ENCODE measurements at places on chromosomes 2 and 18. TPM values are rescaled to one million over a fixed set of nuclear protein-coding genes. Genes with fewer than 3 reads are reported as not detected.

DNA sequence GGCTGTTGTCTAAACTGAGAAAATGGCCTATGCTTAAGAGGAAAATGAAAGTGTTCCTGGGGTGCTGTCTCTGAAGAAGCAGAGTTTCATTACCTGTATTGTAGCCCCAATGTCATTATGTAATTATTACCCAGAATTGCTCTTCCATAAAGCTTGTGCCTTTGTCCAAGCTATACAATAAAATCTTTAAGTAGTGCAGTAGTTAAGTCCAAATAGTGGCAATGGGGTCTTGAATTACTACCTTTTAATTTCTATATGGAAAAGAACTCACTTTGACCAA lies 13.8 kb upstream of the ALLC start:
- no peaks in the 10 kb centered on the region for H3K36me3 ChIP-seq
- H3K27me3 ChIP-seq, result no peaks in the 10 kb centered on the region
- no peak overlapping the region for H3K4me3 ChIP-seq
- no peak for DNase-seq
- no peak overlapping the region for H3K27ac ChIP-seq

- no peak overlapping the region for H3K4me3 ChIP-seq
- no peaks in the 10 kb centered on the region for H3K36me3 ChIP-seq
- no peaks in the 10 kb centered on the region for H3K27me3 ChIP-seq
- no peak for DNase-seq
- no peaks in the 10 kb centered on the region for H3K4me1 ChIP-seq
Measured at GRCh38 chr2:211748339-211748738, 790.3 kb downstream of the ERBB4 start.

DNA sequence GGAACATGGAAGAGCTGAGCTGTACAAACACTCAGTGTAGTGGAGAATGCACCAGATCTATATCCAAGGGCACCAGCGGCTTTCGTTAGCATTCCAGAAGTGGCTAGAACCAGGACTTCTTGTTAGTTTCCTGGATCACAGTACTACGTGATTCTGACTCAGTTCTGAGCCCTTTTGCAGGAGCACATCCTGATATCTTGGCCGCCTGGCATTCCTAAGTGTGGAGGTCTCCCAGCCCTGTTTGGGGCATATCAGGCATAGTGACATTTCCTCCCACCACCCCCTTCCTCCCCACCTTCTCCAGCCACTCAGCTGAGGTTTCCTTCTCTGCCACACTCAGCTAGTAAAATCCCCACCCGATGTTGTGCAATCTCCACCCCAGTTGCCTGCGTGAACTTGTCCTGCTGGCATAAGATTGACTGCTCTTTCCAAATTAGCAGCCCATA lies 63.4 kb downstream of the BMP10 start:
- H3K4me1 ChIP-seq, result peaks cover 32% of the 10 kb centered on the region
- H3K27me3 ChIP-seq, result no peaks in the 10 kb centered on the region
- H3K4me3 ChIP-seq, result no peak overlapping the region
- peaks cover 88% of the 10 kb centered on the region for H3K36me3 ChIP-seq

GRCh38 chr2:2899826-2900225 lies 477.8 kb downstream of the EIPR1 start:
- no peaks in the 10 kb centered on the region for H3K4me1 ChIP-seq
- H3K4me3 ChIP-seq, result no peak overlapping the region
- no peaks in the 10 kb centered on the region for H3K36me3 ChIP-seq
- H3K27ac ChIP-seq, result no peak overlapping the region
- DNase-seq, result no peak

- H3K4me1 ChIP-seq, result no peaks in the 10 kb centered on the region
- H3K36me3 ChIP-seq, result no peaks in the 10 kb centered on the region
- DNase-seq, result no peak
- H3K27me3 ChIP-seq, result no peaks in the 10 kb centered on the region
- no peak overlapping the region for H3K4me3 ChIP-seq
Measured at GRCh38 chr2:28096421-28096820, 205.9 kb downstream of the BABAM2 start.

GRCh38 chr18:49597157-49597931 lies 35.5 kb downstream of the LIPG start:
- no peaks in the 10 kb centered on the region for H3K4me1 ChIP-seq
- no peaks in the 10 kb centered on the region for H3K36me3 ChIP-seq
- H3K27ac ChIP-seq, result no peak overlapping the region
- no peaks in the 10 kb centered on the region for H3K27me3 ChIP-seq
- DNase-seq, result no peak
- no peak overlapping the region for H3K4me3 ChIP-seq

- H3K4me1 ChIP-seq, result peaks cover 12% of the 10 kb centered on the region
- DNase-seq, result no peak
- H3K27me3 ChIP-seq, result no peaks in the 10 kb centered on the region
- no peak overlapping the region for H3K4me3 ChIP-seq
- H3K36me3 ChIP-seq, result no peaks in the 10 kb centered on the region
Measured at GRCh38 chr2:108593547-108594098, 59.4 kb downstream of the LIMS1 start.

GRCh38 chr2:173119944-173120343 lies 44.3 kb downstream of the MAP3K20 start:
- no peaks in the 10 kb centered on the region for H3K4me1 ChIP-seq
- no peaks in the 10 kb centered on the region for H3K27me3 ChIP-seq
- no peaks in the 10 kb centered on the region for H3K36me3 ChIP-seq
- no peak overlapping the region for H3K4me3 ChIP-seq

- no peak overlapping the region for H3K27ac ChIP-seq
- H3K4me1 ChIP-seq, result no peaks in the 10 kb centered on the region
- H3K27me3 ChIP-seq, result peaks cover 4% of the 10 kb centered on the region
- H3K4me3 ChIP-seq, result no peak overlapping the region
- no peaks in the 10 kb centered on the region for H3K36me3 ChIP-seq
- DNase-seq, result no peak
Measured at GRCh38 chr18:4454537-4455112, 482 bp downstream of the DLGAP1 start.

DNA sequence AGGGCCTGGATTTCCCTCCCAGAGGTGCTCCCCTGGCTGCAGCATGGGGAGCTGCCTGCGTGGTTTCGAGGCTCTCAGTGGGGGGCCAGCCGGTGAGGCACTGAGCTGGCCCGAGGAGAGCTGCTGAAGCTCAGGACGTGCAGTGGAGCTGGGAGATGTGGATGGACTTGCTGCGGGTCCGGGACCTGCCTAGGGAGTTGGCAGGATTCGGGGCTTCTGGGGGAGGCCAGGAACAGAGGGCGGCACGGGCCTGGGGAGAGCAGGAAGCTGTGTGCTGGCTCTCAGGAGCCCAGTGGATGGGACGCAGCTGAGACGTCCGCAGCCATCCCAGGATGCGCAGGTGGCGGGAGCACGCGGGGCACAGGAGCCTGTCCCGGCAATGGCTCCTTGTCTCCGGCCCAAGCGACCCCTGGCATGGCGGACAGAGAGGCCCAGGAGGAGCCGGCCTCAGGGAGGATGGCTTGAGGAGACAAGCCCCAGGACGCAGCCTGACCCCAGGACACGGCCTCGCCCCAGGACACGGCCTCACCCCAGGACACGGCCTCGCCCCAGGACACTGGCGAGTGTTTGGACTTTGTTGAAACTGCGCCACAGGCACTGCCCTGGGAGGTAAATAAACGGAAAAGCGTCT lies 116.1 kb downstream of the NFATC1 start:
- H3K27ac ChIP-seq, result no peak overlapping the region
- no peak overlapping the region for H3K4me3 ChIP-seq
- H3K27me3 ChIP-seq, result no peaks in the 10 kb centered on the region
- H3K36me3 ChIP-seq, result no peaks in the 10 kb centered on the region
- peaks cover 30% of the 10 kb centered on the region for H3K4me1 ChIP-seq
- DNase-seq, result no peak

DNA sequence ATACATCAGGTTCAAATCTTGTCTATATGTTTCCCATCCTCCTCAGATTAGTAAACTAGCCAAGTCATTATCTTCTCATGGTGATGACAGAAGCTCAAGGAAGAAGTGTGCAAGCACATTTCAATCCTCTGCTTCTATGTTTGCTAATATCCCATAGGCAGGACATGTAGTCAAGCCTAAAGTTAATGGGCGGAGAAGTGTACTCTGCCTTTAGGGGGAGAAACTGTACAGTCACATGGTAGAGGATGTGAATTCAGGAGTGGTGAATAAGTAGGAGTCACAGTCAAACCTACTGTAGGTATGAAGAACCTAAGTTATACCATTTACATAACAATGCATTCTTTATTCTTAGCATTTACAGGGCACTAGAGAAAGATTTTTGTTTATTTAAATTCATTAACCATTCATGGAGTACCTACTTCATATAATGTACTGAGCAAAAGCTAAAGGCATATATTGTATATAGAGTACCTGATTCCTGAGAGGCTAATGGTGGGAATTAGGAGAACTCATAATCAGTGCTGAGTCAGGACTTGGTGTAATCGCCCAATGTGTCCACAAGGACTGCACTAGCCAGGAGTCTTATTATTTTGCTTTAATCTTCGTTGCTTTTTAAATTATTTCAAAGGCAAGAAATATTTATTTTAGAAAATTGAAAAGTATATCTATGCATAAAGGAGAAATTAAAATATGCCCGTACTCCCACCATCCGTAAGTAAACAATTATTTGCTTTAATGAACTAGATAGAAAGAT lies 394.3 kb upstream of the ETAA1 start:
- no peak for DNase-seq
- no peak overlapping the region for H3K27ac ChIP-seq
- H3K27me3 ChIP-seq, result no peaks in the 10 kb centered on the region
- no peak overlapping the region for H3K4me3 ChIP-seq
- no peaks in the 10 kb centered on the region for H3K36me3 ChIP-seq

ANKRD62 gene
- total RNA-seq, result not detected

UGT1A4 gene
- not detected for total RNA-seq

DSG4 gene
- not detected for total RNA-seq

SDC1 gene
- 0.13 TPM for total RNA-seq

LIMS4 gene
- 0.91 TPM for total RNA-seq

NCKAP1 gene
- total RNA-seq, result 8.7 TPM

ADAM23 gene
- 0.55 TPM for total RNA-seq

LRATD1 gene
- total RNA-seq, result not detected

EDAR gene
- 0.07 TPM for total RNA-seq

SERPINB3 gene
- not detected for total RNA-seq

GALNT13 gene
- not detected for total RNA-seq
